Ascending aorta (tissue), 2 donors: ENCODE measurements at places on chromosomes 1 and 21. TPM values are rescaled to one million over a fixed set of nuclear protein-coding genes. Genes with fewer than 3 reads are reported as not detected.
A peak's percentile ranks its signal among the peaks of the same experiment; 100 is the strongest.

The AMY1A gene
- not detected for total RNA-seq

GRCh38 chr1:204685236-204686006 lies at the start of gene LRRN2:
TSS of gene LRRN2 (minus strand) at chr1:204685738. CDS start at chr1:204619992, 65,746 bp downstream.
- no peaks in the 10 kb centered on the region for H3K36me3 ChIP-seq
- H3K27me3 ChIP-seq = no peaks in the 10 kb centered on the region
- H3K4me1 ChIP-seq = no peaks in the 10 kb centered on the region
- H3K4me3 ChIP-seq = peak within 1 kb of the TSS; percentile 61
- H3K27ac ChIP-seq = no peak within 1 kb of the TSS

- no peak for DNase-seq
- H3K27me3 ChIP-seq = no peaks in the 10 kb centered on the region
- peaks cover 3% of the 10 kb centered on the region for H3K4me1 ChIP-seq
- peaks cover 9% of the 10 kb centered on the region for H3K36me3 ChIP-seq
- H3K4me3 ChIP-seq = peak overlapping the region; percentile 68
- no peak overlapping the region for H3K27ac ChIP-seq
Observed at GRCh38 chr1:43566382-43567044, 35.8 kb downstream of the PTPRF start.

The RUNX3 gene
- 0.21 TPM for total RNA-seq

DNA sequence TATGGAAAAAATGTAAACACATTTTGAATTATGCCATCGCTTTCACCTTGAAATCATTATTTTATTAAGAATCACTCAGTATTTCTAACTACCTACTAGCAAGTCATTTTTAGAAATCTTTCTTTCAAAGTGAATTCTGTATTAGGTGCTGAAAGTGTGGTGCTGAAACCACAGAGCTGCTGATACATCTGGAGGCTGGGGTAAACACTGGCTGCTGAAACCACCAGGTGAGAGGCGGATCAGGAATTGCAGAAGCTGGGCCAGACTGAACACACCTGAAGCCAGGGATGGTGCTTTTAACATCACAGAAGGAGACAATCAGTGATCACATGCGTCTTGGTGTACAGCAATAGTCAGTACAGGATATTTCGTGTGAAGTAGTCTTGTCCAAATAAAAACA lies 42.2 kb upstream of the KCNE1 start:
- H3K36me3 ChIP-seq = no peaks in the 10 kb centered on the region
- peak overlapping the region; percentile 29 for H3K27ac ChIP-seq
- no peak for DNase-seq
- no peaks in the 10 kb centered on the region for H3K27me3 ChIP-seq

The CD1D gene
- not detected for total RNA-seq

The SPRR2A gene
- not detected for total RNA-seq

The SELP gene
- 40.0 TPM for total RNA-seq

The TCP10L gene
- total RNA-seq = 3.9 TPM

DNA sequence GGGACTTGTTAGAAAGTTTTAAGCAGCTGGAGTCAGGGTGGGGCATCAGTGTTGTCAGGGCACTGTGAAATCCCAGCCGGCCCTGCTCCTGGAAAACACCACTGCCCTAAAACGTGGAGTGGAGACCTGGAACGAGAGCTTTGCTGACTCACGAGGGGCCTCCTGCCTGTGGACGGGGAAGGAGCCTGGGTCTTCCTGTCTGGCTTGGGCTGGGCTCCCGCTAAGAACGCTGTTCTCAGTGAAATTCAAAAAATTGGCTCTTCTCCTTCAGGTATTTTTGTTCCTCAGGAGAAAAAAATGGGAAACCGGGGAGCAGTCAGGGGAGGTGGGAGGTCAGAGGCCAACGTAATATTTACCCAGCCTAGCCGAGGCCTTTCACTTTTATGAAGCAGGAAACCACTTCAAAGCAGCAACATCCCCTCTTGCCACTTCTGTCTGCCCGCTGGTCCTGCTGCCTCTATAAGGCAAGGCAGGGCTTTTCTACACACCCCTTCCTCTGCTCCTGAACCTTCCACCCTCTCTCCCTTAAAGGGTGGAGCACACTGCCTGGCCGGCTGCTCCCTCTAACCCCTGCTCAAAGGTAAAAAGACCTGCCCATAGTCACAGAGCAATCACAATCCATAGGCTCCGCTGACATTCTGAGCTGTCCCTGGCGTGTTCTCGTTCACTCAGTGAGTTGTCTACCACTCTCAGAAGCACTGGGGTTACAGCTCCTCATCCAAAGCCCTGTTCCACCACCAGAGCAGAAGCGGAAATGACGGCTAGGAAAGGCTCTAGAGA lies 8.0 kb downstream of the PLXNA2 start:
- H3K4me3 ChIP-seq = peak overlapping the region; percentile 23
- H3K36me3 ChIP-seq = no peaks in the 10 kb centered on the region
- peaks cover 33% of the 10 kb centered on the region for H3K4me1 ChIP-seq
- no peaks in the 10 kb centered on the region for H3K27me3 ChIP-seq
- DNase-seq = peak; percentile 44

The HTR6 gene
- total RNA-seq = not detected

GRCh38 chr1:180287988-180288705 lies 58.1 kb downstream of the LHX4 start:
- peaks cover 7% of the 10 kb centered on the region for H3K36me3 ChIP-seq
- DNase-seq = no peak
- no peaks in the 10 kb centered on the region for H3K4me1 ChIP-seq
- no peak overlapping the region for H3K27ac ChIP-seq

DNA sequence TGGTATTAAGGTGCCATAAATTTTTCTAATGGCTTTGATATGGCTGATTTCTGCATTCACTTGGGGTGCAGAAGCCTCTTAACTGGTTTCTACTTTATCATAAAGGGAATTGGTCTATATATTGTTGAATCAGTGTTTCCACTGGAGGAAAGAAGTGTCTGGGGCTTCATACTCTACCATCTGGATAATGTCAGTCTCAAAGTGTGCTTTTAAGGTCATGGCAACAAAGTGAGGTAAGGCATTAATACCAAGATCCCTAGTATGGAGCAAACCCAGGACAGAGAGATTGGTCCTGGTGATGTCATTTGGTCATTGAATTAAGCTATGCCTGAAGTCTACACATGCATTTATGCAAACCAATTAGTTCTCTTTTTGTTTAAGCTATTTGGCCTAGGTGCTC lies 309.9 kb downstream of the DUSP10 start:
- no peaks in the 10 kb centered on the region for H3K27me3 ChIP-seq
- H3K4me3 ChIP-seq = no peak overlapping the region
- DNase-seq = no peak

- no peaks in the 10 kb centered on the region for H3K4me1 ChIP-seq
- no peaks in the 10 kb centered on the region for H3K36me3 ChIP-seq
- H3K27me3 ChIP-seq = no peaks in the 10 kb centered on the region
- no peak overlapping the region for H3K27ac ChIP-seq
- H3K4me3 ChIP-seq = no peak overlapping the region
Observed at GRCh38 chr1:57945045-57945444, 521.2 kb upstream of the DAB1 start.

The PSRC1 gene
- total RNA-seq = 1.3 TPM

The C1orf52 gene
- 2.3 TPM for total RNA-seq

DNA sequence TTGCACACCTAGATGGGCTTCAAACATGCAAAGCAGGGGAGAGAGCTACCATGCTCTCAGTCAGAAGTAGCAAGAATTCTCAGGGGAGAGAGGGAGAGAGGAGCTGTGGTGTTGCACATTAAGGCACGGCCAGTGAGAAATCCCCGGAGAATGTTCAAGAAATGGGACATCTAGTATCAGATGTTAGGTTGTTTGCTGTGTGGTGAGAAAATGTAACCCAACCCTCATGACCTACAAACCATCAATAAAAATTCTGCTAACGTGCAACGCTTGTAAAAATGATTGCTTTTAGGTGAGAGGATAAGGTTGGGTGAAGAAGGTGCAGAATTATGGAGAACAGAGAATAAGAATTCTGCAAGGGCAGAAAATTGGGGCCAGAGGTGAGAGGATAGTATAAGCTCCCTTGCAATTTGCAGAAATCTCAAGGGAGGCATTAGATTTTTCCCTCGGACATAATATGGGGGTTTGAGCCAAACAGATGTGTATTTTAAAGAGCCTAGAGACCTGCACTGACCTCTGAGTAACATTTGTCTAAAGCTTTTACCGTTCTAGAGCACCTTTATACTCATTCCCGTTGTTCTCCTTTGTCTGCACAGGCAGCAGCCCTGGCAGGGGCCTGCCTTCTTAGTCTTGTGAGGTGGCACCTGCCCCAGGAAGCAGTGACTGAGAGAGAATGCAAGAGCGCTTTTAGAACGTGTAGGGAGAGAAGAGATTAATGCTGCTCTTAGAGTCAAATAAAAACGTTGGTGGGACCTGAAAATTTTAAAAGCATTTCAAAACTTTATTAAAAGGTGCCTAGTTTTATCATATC lies 25.4 kb upstream of the KIAA0040 start:
- no peaks in the 10 kb centered on the region for H3K4me1 ChIP-seq
- no peak overlapping the region for H3K4me3 ChIP-seq
- H3K27ac ChIP-seq = no peak overlapping the region
- DNase-seq = no peak
- H3K36me3 ChIP-seq = no peaks in the 10 kb centered on the region

The F11R gene
- total RNA-seq = 19.9 TPM

The SFN gene
- total RNA-seq = 17.8 TPM

The ADGRL4 gene
- 73.5 TPM for total RNA-seq

GRCh38 chr1:18641005-18641941 lies 10.6 kb downstream of the PAX7 start:
- H3K36me3 ChIP-seq = no peaks in the 10 kb centered on the region
- H3K4me3 ChIP-seq = no peak overlapping the region
- DNase-seq = no peak
- H3K27ac ChIP-seq = no peak overlapping the region

- no peaks in the 10 kb centered on the region for H3K4me1 ChIP-seq
- H3K4me3 ChIP-seq = no peak overlapping the region
- no peak overlapping the region for H3K27ac ChIP-seq
- no peaks in the 10 kb centered on the region for H3K27me3 ChIP-seq
- no peak for DNase-seq
Observed at GRCh38 chr1:33656467-33657005, 184.1 kb downstream of the ZSCAN20 start.

The CENPL gene
- 0.53 TPM for total RNA-seq

DNA sequence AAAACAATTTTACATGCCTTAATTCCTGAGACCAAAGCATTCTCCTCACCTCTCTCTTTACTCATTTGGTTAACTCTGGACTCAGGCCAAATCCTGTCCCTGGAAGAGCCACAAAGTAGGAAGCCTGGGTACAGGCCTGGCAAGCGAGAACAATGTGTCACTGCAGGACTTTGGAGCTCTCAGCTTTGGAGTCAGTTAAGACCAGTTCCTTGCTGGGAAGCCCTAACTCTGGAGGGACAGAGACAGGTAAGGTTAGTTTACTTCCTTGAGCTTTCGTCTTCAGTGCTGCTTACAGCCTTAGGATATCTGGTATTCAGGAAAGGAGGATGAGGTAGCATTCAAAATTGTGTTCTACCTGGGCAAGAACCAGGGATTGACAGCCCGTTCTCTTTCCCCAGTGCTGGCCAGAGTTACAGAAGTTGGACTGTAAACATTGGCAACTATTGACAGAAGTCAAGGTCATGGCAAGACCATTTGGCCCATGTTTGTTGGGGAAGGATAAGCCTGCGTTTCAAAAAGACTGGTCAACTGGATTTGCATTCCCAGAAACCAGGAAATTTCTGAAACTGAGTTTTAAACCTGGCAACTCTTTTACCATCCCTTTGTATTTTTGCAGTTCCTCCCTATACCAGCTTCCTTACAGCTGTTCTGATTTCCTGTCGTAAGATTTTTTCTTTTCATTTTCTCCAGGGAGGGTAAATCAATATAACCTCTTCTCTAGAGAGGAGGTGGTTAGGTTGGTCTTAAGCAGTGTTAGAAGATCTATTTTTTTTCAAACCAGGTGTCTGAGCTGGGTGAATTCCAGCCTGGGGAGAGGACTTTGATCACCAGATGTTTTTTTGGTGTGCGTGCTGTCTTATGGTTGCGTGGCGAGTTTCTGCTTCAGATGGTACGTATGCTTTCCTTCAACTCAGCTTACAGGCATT lies at the start of gene C4BPB:
Gene C4BPB, plus strand, starts transcription at position 160 of the 926 bp plus-strand sequence. Its CDS starts 672 bp downstream, at position 832.
- no peaks in the 10 kb centered on the region for H3K27me3 ChIP-seq
- no peaks in the 10 kb centered on the region for H3K4me1 ChIP-seq
- DNase-seq = no peak
- H3K27ac ChIP-seq = no peak within 1 kb of the TSS
- no peaks in the 10 kb centered on the region for H3K36me3 ChIP-seq

- no peaks in the 10 kb centered on the region for H3K27me3 ChIP-seq
- H3K4me3 ChIP-seq = no peak overlapping the region
- H3K36me3 ChIP-seq = no peaks in the 10 kb centered on the region
- H3K4me1 ChIP-seq = no peaks in the 10 kb centered on the region
- DNase-seq = no peak
Observed at GRCh38 chr1:36843027-36843426, 191.3 kb downstream of the GRIK3 start.

GRCh38 chr1:245458234-245458633 lies 303.4 kb downstream of the KIF26B start:
- no peak overlapping the region for H3K4me3 ChIP-seq
- no peak for DNase-seq
- no peak overlapping the region for H3K27ac ChIP-seq
- H3K4me1 ChIP-seq = no peaks in the 10 kb centered on the region
- no peaks in the 10 kb centered on the region for H3K27me3 ChIP-seq

- DNase-seq = no peak
- no peak overlapping the region for H3K4me3 ChIP-seq
- H3K27me3 ChIP-seq = no peaks in the 10 kb centered on the region
- no peaks in the 10 kb centered on the region for H3K4me1 ChIP-seq
- H3K36me3 ChIP-seq = no peaks in the 10 kb centered on the region
Observed at GRCh38 chr21:36482673-36483072, 2.8 kb upstream of the CLDN14 start.

- no peaks in the 10 kb centered on the region for H3K4me1 ChIP-seq
- no peak overlapping the region for H3K4me3 ChIP-seq
- no peaks in the 10 kb centered on the region for H3K27me3 ChIP-seq
- no peak for DNase-seq
Observed at GRCh38 chr21:8988696-8989095, 1532.7 kb upstream of the TPTE start.

DNA sequence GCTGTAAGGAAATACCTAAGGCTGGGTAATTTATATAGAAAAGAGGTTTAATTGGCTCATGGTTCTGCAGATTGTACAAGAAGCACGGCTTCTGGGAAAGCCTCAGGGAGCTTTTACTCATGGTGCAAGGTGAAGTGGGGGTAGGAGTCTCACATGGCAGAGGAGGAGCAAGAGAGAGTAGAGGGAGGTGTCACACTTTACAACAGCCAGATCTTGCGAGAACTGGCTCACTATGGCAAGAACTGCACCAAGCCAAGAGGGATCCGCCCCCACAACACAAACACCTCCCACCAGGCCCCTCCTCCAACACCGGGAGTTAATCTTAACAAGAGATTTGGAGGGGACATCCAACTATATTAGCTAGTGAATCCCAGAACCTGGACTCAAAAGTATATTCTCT lies 135.4 kb upstream of the SOD1 start:
- no peaks in the 10 kb centered on the region for H3K4me1 ChIP-seq
- no peaks in the 10 kb centered on the region for H3K36me3 ChIP-seq
- H3K27ac ChIP-seq = no peak overlapping the region

The AGTRAP gene
- 95.6 TPM for total RNA-seq
